A673 (cell line): ENCODE measurements at places on chromosomes 11 and 22. TPM values are rescaled to one million over a fixed set of nuclear protein-coding genes. Genes with fewer than 3 reads are reported as not detected.

NDUFC2 gene
- total RNA-seq, result 408 and 425 TPM in 2 replicates

HEPN1 gene
- not detected in 2 replicates for total RNA-seq

DNA sequence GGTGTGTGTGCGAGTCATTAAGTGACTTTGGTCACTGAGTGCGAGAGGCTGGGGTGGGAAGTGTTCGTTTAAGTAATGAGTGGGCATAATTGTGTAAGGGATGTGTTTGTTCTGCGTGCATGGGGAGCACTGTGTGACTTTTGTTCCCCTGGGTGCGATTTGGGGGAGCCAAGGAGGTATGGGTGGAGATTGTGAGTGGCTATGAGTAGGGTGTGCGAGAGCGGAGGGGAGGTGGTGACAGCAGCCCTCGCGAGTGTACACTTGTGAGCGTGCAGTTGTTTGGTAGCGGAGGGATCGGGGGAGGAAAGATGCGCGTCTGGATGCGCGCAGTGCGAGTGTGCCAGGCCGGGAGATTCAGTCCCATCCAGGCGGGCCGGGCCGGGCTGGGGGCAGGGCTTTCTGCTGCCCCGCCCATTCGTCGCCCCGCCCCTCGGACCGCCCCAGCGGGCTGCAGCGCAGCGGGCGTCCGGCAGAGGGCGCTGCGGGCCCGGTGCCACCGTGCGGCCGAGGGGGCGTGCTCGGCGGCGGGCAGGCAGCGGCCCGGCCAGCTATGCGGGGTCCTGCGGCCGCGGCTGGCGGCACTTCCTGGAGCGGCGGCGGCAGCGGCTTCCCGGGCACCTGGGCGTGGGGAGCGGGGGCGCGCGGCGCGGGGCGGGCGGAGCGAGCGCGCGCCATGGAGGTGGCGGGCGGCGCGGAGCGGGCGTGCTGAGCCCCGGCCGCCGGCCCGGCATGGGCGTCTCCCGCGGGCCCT is at the start of gene DGKZ:
Gene DGKZ, plus strand, starts transcription at position 578 of the 751 bp plus-strand sequence. CDS start 197 bp downstream, outside the sequence.
- DNase-seq, result peak; percentile 97

- peak; percentile 74 for DNase-seq
These were observed 25.8 kb downstream of the DDIAS start for GRCh38 chr11:82927264-82927880.

GNG3 gene
- total RNA-seq, result 0.45 and 0.72 TPM in 2 replicates

THYN1 gene
- total RNA-seq, result 57.2 and 60.2 TPM in 2 replicates

- DNase-seq, result no peak
These were observed 55.0 kb downstream of the BRD1 start for GRCh38 chr22:49772692-49773091.

DNA sequence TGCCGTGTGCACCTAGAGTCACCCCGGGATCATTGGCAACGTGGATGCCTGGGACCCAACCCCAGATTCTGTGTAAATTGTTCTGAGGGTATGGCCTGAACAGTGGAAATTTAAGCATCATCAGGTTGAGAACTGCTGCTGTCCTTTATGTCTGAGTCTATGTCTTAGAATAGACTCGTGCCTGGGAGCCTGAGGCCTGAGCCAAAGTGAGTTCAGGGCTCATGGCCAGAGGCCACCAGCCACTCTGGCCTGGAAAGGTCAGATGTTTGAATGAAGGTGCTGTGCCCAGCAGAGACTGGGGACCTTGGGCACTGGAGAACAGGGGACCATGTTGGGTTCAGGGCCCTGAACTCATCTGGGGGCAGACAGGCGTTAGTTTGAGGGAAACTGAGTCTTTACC is 91.1 kb downstream of the MYO18B start:
- no peak for DNase-seq

GRCh38 chr22:27804470-27805297 is 3.1 kb upstream of the MN1 start:
- peak; percentile 89 for DNase-seq

DNA sequence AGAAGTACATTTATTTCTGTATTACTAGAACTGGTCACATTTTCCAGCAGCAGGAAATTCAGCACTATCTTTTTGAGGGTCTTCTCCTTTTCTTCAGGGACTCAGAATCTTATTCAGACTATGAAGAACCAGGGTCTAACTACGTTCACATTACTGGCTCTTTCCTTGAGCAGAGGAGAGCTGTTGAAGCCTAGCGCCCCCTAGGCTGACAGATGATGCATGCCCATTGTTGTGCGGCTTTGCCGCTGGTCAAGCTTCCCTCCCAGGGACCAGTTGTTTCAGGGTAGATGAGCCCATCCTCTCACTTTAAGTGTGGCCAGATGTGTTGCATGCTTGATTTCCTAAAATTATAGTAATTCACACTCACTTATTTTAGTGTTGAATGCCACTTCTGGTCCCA is 168.2 kb upstream of the PDGFD start:
- DNase-seq, result peak; percentile 41

DNA sequence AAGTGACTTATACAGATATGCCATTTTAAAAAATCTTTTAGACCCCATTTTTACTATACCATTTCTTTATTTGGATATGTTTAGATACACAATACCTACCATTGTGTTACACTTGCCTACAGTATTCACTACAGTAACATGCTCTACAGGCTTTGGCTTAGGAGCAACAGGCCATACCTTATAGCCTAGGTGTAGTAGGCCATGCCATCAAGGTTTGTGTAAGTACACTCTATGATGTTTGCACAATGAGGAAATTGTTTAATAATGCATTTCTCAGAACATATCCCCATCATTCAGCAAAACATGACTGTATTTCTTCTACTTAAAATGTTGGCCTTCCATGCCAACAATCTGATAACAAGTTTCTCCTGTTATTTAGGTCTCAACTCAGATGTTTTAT is 1559.5 kb upstream of the TENM4 start:
- DNase-seq, result no peak

DNA sequence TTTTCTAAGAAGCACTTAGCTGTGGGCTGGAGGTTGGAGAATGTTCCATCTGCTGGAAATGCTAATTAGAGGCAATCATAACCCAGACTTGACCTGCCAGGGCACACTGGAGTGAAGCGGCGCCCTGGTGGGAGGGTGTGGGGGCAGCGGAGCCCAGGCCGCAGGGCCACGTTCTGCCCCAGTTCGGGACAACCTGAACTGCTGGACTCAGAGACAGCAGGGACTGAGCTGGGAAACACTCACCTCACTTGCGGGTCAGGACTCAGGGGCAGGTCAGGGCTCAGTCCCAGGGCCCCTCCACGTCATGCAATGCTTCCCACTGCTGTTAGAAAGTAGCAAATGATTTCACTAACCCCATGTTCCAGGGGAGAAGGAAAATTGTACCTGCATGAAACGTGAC is 316.4 kb downstream of the NTM start:
- DNase-seq, result no peak

GRCh38 chr11:1767399-1768140 is 3.8 kb upstream of the CTSD start:
- no peak for DNase-seq

DNA sequence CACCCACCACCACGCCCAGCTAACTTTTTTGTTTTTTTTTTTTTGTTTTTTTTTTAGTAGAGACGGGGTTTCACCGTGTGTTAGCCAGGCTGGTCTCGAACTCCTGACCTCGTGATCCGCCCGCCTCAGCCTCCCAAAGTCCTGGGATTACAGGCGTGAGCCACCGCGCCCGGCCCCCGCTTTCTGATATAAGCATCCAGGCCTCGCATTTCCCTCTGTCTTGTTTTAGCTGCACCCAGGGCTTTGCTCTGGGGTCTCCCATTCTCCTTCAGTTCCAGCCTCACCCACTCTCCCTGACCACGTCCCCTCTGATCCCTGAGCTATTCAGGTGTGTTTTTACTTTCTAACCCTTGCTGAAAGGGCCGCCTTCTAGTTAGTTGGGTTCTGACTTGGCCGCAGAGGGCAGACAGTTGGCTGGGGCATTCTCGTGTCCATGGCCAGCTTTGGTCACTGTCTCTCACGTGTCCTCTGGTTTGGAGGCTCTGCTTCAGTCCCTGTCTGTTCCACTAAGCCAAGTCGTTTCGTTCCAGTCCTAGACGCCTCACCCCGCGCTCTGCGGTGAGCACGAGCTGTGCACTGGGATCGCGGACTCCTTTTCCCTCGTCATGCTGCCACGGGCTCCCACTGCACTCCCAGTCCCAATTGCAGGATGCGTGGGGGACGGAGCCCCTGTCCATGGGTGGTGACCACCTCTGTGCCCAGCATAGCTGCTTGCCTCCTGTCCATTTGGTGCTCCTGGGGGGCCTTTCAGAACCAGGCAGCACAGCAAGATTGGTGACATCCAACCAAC is 6.0 kb upstream of the TNNT3 start:
- DNase-seq, result no peak

DNA sequence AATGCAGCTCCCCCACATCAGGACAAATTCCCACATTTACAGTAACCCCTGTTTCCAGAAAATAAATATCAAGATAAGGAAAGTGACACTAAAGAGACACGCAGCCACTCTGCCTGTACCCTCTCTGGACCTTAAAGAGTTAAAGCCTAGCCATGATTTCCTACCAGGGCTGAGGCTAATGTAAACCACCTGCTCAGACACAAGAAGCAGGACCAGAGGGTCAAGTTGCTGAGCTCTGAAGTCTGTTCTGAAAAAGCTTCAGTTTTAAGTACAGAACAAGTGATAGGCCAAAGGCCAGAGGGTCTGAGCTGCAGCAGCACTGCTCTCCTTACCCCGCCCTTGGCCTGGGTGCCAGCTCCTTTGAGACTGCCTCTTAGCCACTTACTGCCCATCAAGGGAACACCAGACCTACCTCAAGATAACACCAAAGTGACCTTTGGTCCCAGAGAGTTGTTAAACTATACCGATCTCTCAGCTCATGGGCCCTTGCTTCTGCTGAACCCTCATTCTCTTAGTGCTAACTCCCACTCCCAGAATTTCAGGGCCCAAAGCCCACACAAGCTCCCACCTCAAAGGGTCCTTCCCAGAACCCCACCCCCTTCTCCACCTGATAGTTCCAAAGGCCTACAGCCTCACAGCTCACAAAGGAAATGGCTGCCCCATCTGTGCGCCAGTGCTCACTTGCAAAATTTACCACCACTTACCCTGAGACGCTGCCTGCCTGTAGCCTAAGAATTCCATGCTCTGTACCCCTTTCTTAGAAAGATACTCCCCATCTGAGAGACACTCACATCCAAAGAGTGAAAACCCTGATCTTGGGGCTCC is 40.5 kb downstream of the IL18BP start:
- no peak for DNase-seq

DNA sequence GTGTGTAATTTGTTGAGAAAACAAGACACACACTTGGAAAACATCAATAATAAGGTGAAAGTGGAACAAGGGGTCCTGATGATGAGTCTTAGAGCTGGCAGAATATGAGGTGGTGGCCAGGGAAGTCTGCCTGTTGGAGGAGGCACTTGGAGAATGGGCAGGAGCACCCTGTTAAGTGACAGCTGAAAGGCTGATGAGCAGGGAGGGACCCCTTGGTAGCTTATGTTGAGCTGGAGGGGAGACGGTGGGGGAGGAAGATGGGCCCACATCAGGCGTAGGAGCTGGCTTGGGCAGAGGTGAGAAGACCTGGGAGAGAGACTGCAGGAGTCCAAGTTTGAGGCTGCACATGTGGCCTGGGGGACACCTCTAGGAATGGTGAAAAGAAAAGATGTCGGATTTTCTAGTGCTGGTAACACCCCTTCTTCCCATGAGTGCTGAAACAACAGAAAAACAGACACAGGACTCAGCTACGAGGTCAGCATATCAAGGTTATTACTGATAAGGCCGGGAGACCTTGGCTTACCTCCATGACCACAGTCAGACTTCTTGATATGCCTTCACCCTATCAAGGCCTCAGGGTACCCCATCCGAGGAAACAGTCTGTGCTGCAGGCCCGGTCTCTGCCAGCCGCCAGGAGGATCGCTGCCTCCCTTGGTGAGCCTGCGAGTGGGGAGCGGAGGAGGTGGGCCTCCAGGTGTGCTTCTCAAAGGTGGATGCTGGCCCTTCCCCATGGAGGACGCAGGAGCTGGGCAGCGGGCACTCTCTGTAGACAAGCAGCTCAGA is 14.3 kb upstream of the C11orf96 start:
- no peak for DNase-seq

DNA sequence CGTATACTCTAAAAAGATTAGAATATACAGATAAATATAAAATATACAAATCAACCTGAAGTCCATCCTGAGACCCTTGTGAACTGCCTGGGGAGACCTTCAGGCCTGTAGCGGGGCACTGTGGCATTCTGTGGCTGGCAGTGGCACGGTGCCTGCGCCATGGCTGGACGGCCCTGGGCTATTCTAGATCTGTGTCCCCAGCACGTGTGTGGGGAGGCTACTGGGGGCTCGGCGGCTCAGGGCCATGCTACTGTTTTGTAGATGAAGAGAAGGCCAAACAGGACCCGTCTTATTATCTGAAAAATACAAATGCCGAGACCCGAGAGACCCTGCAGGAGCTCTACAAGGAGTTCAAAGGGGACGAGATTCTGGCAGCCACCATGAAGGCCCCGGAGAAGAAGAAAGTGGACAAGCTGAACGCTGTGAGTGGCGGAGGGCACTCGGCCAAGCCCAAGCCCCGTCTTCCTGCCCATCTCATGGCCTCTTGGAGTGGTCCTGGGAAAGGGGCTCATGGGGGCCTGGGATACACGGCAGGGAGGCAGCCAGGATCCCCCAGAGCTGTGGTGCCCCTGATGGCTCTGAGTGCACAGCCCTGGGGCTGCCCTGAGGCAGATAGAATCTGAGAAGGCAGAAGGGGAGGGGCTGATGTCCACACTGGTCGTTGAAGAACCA is 18.8 kb downstream of the PPIL2 start:
- DNase-seq, result no peak

OVOL1 gene
- total RNA-seq, result not detected in 2 replicates

GRCh38 chr11:40337118-40337517 is 1122.3 kb downstream of the LRRC4C start:
- peak; percentile 71 for DNase-seq

LRRC10B gene
- total RNA-seq, result 17.3 and 17.4 TPM in 2 replicates

TPBGL gene
- 0.24 and 0.41 TPM in 2 replicates for total RNA-seq

SBF1 gene
- 97.2 and 107 TPM in 2 replicates for total RNA-seq

SCGB2A2 gene
- not detected in 2 replicates for total RNA-seq

ADSL gene
- total RNA-seq, result 133 and 144 TPM in 2 replicates

- no peak for DNase-seq
These were observed 13.1 kb downstream of the NPTXR start for GRCh38 chr22:38830845-38831108.

OSM gene
- total RNA-seq, result not detected in 2 replicates

PPP2R5B gene
- total RNA-seq, result 16.1 and 17.2 TPM in 2 replicates

DNA sequence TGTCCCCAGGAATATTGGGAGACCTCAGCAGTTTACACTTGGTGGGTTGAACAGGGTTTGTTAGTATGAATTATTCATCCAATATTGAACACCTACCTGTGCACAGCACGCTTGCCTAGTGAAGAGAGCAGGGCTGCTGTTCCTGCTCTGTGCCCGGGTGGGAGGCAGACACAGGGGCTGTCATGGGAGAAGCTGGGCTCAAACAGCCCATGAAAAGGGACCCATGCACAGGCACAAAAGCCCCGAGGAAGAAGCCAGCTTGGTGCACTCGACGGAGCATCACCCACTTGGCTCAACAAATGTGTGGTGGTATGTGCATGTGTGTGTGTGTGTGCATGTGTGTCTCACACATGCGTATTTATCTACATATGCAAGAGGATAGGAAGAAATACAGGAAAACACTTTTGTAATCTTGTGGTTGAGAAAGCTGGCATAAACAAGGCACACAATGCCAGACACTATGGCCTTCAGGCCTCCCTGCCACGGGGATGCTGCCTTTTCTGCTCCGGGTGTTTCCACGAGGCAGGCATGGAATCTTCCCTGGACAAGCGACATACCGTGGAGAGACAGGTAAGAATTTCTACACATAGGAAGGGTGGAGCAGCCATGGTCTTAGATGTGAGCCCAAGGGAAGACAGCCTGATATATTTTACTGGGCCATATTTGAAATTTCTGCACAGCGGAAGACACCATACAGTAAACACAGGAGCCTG is 5.0 kb upstream of the APOBEC3A start:
- DNase-seq, result no peak
